ENCODE measurements at places on chromosomes 11 and 22.

GRCh38 chr22:46696229-46696518 is 41.9 kb downstream of the CERK start:
- DNase-seq = no peak

DNA sequence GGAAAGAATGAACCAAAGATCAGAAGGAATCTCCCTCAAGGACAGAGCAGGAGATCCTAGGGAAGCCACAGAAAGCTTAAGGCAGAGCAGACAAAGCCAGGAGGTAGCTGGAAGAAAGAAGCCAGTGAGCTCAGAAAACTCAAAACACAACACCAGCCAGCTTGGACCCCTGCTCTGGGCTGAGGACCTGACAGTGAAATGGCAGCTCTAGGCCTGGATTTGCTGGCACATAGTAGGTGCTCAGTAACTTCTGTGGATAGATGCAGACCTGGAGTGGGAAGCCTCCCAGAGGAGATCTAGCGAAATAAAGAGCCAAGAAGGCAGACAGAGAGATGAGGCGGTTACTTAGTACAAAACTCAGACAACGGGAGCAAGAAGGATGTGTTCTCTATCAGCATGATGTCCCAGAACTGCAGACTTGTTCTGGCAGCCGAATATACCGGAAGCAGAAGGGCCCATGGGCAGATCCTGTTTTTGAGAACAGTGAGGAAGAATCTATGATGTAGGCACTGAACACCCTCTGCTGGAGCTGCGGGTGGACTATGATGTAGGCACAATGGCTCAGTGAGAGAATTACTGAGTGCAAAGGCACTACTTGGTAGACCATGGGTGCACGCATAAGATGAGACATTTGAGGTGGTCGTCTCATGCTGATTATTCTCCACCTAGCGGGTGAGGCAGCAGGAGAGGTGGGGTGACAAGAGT is 4.8 kb downstream of the ROBO4 start:
- DNase-seq = no peak

DNA sequence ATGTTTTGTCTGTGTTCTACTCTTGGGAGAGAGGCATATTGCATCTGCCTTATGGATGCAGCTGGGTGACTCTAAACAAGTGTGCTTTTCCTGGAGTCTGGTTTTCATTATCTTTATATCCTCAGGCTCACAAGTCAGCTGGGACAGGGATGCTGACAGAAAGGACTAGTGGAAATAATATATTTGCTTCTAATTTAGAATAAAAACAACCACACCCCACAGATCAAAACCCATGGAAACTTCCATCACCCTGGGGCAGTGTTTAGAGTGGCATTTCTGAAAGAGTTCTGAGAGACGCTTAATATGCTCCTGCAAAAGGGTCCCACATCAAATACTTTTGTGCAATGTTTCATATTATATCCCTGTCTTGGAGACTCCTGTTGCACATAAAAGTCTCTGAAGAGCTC is 20.8 kb downstream of the KCNE3 start:
- no peak for DNase-seq

DNA sequence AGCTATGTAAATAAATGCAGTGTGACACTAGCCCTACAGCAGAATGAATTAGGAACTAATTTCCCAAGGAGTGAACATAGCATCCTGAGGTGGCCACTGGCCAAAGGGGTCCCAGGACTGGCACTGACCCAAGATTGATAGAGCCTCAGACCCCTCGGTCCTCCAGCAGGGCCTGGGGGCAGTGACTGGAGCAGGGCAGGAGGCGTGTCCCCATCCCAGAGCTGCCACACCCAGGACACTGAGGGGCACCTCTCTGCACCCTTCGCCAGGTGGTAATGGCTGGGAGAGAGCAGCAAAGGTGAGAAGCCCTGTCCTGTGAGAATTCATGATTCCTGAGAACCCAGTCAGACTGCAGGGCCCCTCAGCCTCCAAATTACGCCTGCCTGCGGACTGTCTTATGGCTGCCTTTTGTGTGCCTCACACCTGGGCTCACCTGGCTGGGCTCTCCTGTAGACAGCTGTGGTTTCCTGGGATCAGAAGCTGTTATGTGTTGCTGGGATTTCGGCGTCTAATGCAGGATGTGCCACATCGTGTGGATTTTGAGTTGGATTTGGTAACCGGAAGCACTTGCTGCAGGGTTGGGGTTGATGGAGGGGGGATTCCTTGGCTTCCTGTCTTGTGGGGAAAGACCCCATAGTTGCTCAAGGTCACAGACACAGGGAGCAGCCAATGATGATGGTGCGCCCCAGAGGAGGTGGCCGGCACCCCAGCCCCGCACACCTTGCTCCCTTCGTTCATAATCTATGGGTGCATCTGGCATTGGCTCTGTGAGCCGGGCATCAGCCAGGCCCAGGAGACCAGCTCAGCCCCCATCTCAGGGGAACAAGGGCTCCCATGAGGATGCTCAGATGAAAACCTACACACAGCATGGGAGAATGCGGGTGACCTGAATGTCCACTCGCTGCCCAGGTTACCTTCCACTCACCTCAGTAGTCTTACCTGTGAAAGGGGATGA is 582.9 kb downstream of the BRD1 start:
- no peak for DNase-seq

DNA sequence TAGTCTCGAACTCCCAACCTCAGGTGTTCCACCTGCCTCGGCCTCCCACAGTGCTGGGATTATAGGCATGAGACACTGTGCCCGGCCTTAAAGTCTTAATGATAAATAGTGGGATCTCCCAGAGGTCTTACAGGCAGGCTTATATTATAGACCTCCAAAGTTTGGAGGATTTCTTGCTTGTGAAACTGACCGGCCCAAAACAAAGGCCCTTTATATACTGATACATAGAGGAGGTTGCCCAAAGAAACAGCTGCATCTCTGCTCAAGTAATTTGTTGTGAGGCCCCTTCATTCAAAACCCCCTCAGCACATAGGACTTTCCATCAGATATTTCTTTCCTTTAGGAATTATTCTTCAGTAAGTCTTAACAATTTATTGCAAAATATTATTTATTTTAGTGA is 27.4 kb upstream of the RDX start:
- no peak for DNase-seq

GRCh38 chr11:61417670-61418069 is 12.1 kb downstream of the CPSF7 start:
- no peak for DNase-seq

DNA sequence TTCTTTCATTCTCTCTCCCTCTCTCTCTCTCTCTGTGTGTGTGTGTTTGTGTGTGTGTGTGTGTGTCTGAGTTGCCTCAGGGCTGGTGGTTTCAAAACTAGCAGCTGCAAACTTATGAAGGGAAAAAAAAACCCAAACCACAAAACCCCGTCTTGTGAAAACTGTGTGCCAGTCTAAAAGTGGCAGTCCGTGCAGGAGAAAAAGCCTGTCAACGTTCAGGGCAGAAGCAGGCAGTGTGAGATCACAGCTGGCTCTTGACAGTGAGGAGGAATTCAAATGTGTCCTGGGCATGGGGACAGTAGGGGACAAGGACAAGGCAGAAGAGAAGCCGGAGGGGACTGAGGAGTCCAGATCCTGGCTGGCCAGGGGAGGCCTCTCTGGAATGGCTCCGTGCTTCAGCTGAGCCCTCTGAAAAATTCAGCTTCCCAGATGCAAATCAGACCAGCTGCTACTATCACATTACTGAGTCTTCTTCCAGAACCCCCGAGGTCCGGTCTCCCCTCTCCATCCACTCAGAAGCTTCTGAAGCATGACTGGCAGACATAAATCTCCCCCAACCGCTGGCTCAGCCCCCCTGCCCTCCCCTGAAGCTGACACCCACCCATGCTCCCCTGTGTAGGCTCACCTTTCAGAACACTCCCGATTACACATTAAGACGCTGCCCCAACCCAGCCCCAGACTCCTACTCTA is 31.9 kb downstream of the FLI1 start:
- DNase-seq = no peak

DNA sequence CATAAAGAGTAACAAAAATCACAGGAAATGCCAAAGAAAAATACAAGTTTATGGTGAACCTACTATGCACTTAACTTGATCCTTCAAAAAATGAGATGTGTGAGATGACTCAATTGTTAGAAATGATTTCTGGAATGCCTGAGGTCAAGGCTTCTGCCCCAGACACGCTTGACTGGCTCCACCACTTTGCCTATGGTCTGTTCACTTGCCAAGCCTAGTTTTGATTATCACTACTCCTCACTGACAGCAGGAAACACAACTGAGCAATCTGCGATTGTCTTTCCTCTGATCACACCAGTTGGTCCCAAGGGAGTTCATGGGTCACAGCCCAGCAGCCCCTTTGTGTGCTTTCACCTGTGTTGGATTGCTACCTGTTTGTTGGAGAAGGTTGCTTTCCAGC is 20.6 kb upstream of the PRDM10 start:
- DNase-seq = peak; percentile 83

DNA sequence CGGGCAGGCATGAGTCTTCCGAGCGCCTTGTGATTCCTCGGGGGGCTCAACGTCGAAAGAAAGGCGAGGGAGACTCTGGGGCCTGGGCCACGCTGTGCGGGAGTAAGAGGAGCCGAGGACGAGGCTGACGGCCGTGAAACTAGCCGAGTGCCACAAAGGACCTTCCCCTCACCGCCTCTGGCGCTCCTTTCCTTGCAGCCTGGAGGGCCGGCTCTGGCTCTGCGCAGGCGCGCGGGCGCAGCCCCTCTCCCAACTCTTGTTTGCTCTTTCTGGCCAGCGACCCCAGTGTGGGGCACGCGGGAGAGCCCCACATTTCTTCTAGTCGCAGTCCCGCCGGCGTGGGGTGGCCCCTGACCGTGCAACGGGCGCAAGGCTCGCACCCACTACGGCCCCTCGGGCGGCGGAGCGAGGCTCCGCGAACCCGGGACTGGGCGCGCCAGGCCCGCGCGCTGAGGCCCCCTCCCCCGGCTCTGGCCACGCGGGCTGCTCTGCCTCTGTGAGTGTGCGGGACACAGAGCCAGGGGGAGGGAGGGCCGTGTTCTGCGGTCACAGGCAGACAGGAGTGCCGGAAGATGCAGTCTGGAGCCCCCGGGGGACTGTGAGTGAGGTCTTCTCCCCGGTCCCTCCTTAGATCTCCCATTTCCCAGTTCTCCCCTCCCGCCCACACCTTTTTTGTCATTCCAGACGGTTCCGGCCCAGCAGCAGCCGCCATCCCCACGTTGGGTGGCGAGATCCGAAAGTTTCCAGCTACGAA is 1.0 kb upstream of the TOB2 start:
- peak; percentile 61 for DNase-seq

DNA sequence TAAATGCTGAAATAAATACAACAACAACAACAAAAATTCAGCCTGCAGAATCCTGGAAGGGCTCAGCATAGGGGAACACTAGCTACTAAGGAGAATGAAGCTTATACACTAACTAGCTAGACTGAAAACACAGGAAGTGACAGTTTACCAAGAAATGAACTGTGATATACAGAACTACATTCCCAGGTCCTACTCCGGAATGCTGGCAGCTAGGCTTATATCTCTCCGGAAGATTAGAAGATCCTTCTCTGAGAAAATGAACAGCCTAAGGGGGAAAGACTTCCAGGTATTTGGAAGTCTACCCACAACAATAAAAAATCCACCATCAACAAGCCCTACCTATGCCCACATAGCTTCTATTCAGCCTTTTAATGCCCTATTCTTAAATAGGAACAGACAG is 31.0 kb downstream of the CCDC34 start:
- no peak for DNase-seq

DNA sequence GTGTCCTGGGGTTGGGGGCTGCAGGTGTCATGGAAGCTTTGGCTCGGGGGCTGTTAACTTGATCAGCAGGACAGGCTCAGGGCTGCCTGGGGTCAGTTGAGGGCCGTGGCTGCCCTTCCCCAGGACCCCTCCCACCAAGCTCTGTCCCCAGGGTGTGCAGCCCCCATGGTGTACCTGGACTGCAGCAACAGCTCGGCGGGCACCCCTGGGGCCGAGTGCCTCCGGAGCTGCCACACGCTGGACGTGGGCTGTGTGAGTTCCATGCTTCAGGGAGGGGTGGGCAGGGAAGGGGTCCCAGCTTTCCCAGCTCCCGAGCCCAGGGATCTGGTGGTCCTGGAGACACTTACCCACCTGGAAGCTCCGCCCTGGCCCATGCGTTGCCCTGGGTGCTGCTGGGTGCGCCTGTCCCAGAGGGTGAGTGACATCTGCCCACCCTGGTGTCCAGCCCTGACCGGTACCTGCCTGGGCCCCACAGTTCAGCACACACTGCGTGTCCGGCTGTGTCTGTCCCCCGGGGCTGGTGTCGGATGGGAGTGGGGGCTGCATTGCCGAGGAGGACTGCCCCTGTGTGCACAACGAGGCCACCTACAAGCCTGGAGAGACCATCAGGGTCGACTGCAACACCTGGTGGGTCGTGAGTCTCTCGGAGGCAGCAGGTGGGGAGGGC is 11.3 kb downstream of the MUC5B start:
- DNase-seq = no peak

DNA sequence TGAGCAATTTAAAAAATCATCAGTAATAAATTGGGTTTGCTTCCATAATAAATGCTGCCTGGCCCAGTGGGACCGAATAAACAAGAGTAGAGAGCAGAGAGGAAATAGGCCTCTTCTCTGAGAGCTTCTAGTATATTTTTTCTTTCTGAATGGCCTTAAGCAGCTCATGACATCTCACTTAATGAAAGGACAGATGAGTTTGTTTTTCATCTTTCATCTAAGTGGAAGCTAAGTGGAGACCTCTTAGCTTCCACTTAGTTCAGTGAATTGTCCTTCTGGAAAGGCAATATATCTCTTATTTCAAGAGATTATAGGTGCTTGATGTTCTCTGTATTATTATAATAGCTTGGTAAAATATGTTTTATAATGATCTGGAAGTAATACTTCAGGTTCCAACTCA is 245.9 kb upstream of the ANO3 start:
- no peak for DNase-seq

DNA sequence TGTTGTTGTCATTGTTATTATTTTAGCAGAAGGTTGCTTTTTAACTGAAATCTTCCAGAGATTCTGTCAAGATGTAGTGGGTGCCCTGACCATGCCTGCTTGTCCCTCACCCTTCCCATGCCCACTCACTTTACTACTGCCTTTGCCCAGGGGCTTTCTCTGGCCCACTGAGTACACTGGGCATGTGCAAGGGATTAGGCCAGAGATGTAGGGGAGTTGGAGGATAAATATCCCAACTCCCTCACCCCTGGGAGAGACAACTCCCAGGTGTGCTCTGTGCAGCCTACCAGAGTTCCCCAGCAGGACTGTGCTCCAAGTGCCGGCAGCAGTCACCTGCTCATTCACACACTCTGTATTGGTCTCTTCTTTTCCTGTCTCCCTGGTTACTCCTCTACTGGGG is 559.1 kb downstream of the MIAT start:
- no peak for DNase-seq

Data from AG08396 (cell line).